SK-N-DZ (cell line): ENCODE measurements at places on chromosomes 5 and 9.

DNA sequence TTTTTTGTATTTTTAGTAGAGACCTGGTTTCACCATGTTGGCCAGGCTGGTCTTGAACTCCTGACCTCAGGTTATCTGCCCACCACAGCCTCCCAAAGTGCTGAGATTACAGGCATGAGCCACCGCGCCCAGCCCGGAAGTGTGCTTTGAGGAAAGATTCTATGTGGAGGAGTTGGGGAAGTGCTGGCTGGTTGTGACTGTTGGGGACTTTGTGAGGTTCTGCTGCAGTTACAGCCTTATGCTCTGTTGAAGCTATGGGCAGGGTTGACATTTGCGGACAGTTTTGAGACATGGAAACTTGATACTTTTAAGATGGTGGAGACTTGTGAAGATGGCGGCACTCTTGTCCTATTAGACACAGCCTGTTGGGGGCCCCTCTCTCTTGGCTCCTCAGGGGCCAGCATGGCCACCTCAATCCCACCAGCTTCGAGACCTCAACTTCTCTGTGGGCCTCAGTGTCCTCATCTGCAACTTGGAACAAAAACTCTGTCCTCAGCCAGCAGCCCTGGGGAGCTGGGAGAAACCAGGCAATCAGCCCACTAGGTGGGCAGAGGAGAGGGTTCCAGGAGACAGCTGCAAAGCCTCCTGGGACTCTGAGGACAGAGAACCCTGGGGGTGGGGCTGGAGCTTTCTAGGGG lies 24.9 kb downstream of the C9orf50 start:
- DNase-seq: no peak

DNA sequence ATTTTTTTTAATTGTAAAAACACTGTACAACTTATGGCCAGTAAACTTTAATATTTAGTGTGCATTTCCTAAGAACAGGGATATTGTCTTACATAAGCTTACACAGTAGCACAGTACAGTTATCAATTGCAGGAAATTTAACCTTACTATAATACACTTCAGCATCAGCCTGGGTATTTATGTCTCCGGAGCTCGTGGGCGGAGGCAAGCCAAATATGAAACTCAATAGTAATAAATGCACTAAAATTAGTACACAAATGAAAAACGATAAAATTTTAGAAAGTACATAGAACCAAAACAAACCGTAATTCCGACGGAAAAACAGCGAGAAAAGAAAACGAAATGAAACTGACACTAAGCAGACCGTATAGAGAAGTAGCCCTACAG lies 91.2 kb downstream of the ANXA2R start:
- no peak for DNase-seq

GRCh38 chr5:13662626-13663025 lies 281.9 kb downstream of the DNAH5 start:
- DNase-seq: no peak

- no peak for DNase-seq
Measured at GRCh38 chr5:96601200-96601599, 61.0 kb upstream of the CAST start.

DNA sequence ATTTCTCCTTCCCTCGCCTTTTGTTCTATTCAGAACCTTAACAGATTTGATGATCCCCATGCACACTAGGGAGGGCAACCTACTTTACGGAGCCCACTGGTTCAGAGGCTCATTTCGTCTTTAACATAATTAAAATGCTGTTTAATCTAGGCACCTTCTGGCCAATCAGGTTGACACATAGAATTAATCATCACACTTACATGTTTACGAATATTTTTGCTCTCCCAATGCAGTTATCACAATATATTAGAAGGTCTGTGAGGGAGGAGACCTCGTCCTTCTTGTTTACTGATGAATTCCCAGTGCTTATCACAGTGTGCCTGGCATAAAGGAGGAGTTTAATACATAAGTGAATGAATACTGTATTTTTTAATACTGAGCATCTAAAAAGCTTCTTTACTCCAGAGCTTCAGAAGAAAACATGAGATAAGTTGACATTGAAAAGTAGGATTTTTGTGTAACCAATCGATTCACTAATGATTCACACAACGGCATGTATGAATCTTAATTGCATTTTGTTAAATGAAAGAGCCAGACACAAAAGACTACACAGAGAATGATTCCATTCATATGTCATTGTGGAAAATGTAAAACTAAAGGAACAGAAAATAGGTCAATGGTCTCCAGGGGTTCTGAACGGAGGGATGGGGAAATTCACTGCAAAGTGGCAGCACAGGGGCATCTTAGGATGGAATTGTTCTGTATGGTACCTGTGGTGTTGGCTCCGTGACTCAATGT lies 78.6 kb upstream of the VCAN start:
- DNase-seq: no peak

- no peak for DNase-seq
Measured at GRCh38 chr5:932151-932627, 39.5 kb downstream of the TRIP13 start.

GRCh38 chr5:67059744-67060490 lies 136.7 kb downstream of the CD180 start:
- DNase-seq: no peak

- peak; percentile 19 for DNase-seq
Measured at GRCh38 chr5:173451031-173451430, 122.8 kb upstream of the STC2 start.

DNA sequence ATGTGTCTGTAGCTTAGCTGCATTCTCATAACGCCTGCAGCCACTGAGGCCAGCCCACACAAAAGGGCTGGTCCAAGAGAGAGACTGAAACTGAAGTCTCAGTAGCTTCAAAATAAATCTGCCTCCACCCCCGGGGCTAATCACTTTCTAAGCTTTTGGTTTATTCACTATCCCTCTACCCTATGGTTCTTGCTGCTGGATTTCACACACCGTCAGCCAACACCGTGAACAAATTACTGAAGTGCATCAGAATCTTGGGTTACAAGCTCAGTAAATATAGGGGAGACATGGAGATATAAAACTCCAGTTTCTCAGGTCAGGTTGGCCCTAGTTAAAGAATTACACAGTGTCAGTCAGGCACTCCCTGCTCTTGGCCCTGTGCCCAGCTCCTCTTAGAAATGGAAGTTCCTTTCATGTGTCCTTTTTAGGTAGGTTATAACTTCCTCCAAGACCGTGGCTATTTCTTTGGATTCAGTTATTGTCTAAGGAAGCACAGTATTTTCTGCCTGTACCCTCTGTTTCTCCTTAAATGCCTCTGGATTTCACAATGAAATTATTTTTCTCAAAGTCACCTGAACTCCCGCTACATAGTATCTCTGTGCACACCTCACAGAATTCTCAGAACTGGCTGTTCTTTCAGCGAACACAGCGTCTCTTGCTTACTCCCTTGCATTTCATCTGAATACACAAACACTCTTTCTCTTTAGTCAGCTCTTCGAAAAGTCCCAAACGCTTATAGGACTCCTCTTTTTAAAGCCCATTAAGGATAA lies 112.5 kb downstream of the FAM174A start:
- no peak for DNase-seq

- DNase-seq: no peak
Measured at GRCh38 chr5:97019435-97020117, 83.7 kb downstream of the LNPEP start.

- DNase-seq: peak; percentile 61
Measured at GRCh38 chr5:132883261-132883834, 9.9 kb downstream of the LEAP2 start.

GRCh38 chr9:89422151-89422975 lies 75.5 kb downstream of the SEMA4D start:
- no peak for DNase-seq

DNA sequence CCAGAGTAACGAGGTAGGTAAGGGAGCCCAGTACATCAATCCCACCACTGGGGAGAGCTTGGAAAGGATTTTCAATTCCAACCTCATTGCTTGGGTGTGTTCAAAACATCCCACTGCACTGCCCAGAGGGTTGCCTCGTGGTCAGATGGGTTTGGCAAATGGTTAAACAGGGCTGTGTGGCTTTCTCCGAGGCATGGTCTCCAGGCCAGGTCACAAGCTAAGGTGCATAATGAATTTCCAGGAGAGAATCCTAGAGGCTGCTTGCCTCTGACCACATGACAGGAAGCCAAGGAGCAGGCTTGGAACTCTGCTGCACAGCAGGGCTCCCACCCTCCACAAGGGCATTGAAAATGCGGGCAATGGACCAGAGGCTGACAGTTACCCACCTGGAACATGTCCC lies 51.6 kb downstream of the DAP start:
- no peak for DNase-seq

GRCh38 chr9:37602817-37603216 lies 10.4 kb upstream of the TOMM5 start:
- DNase-seq: no peak

GRCh38 chr5:171681061-171681460 lies 104.6 kb upstream of the SMIM23 start:
- no peak for DNase-seq

DNA sequence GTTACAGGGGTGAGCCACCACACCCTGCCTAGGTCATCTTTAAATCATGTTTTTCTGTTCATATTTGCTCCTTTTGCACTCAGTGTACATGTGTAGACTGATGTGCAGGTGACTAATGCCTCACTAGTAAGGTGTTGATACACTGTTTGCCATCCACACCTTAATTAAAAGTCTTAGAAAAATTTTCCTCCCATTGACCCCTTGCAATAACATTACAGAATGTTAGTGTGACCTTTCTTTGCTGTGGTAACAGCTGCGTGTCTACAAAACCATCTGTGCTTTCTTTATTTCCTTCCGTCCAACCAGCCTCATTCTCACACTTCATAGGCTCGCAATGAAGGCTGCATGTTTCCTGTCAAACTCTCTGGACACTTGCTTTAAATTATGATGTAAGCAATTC lies 6.6 kb upstream of the CEMIP2 start:
- no peak for DNase-seq

DNA sequence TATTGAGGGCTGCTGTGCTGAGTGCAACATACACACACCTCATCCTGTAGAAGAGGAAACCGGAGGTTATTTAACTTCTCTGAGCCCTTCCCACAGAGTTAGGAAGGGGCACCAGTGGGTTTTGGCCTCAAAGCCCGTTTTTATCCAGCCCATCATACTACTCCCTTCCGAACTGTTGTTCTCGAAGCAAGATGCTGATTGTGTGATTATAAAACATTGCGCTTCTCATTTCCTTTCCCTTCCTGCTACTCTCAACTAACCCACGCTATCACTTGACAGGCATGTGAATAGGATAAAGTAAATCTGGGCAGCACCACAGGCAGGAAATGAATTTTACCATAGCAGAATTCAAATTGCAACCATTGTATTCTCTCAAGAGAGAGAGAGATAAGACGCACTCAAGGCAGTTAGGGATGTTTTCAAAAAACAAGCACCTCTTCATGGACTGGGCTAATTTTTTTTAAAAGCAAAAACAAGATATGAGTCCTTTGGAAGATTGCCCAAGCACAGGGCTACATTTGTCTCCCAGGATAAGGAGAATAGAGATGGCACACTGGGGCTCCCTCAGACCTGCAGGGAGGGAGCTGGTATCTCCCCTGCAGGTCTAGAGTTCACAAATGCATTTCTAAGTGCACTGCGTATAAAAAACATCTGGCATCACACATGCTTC lies 52.6 kb downstream of the GNA14 start:
- DNase-seq: no peak

- DNase-seq: no peak
Measured at GRCh38 chr5:15776346-15776745, 276.4 kb downstream of the FBXL7 start.

GRCh38 chr5:148827723-148828122 lies 1.3 kb downstream of the ADRB2 start:
- DNase-seq: no peak

DNA sequence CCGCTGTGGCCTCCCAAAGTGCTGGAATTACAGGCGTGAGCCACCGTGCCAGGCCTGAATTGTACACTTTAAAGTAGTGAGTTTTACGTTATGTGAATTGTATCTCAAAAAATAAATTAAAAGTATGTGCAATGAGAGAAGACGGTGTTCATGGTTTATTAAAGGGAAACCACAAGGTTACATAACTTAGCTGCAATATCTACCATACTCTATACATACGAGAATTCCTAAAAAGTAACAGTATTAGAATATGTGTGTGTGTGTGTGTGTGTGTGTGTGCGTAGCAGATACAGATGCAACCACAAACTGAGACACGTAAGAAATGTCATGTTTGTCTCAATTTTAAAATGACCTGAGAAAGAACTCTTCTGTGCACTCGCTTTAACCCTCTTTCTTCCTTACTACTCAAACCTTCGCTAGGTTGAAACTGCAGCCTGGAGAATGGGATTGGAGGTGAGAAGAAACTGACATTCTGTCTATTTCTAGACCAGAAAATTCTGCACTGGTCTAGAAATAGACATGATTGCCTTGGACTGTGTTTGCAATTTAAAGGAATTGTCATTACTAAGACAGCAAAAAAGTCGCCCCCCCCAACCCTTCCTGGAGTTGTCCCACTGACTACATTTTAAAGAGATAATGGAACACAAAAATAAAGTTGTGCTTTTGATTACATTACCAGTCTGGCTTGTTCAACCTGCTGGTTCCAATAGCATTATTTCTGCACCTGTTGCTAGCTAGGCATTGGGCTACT lies 167.0 kb downstream of the RGS3 start:
- no peak for DNase-seq

- DNase-seq: no peak
Measured at GRCh38 chr5:1035421-1036405, 27.1 kb downstream of the NKD2 start.

DNA sequence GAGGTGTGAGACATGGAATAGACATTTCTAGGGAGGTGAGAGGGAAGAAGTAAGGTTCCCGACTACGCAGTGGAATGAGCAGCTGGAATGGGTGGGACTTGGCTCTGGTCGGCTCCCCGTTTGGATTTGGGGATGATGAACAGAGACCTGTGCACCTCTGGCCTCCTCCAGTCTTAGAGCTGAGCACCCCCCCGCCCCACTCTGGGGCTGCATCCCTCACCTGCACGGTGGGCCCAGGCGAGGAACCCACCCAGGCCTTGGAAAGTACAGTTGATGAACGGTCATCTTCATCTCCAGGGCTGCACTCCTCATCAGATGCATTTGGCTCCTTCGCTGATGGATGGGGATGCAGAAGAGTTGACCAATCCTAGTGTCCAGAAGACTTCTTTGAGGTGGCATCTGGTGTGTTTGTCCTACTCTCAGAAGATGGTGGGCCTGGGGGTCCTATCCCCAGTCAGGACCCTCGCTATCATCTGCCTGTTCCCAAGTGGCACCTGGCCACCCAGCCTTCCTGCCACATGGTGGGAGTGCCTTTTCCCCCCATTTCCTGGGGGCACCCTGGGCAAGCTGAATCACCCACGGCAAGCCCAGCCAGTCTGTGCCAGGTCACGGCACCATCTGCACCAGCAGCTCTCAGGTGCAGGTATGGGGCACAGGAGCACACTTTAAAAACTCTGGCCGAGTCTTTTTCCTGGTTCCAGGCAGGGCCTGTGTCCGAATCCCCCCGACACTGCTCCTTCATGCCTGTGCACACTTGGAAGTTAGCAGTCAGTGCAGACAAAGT lies 70.5 kb downstream of the GTF3C4 start:
- no peak for DNase-seq

GRCh38 chr5:108700930-108701329 lies 46.8 kb upstream of the FER start:
- DNase-seq: peak; percentile 11

- no peak for DNase-seq
Measured at GRCh38 chr9:92439921-92440750, 15.9 kb upstream of the OMD start.
